ENCODE measurements at places on chromosomes 3 and 15. TPM values are rescaled to one million over a fixed set of nuclear protein-coding genes. Genes with fewer than 3 reads are reported as not detected.

DNA sequence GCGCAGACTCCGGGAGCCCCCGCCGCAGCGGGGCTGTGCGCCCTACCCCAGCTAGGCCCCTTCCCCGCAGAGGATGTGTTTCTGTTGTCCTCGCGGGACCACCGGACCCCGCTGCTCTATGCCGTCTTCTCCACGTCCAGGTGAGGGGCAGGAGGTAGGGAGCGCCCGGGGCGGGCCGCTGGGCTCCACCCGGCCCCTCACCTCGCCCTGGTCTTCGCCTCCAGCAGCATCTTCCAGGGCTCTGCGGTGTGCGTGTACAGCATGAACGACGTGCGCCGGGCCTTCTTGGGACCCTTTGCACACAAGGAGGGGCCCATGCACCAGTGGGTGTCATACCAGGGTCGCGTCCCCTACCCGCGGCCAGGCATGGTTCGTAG lies 4.7 kb downstream of the SEMA3B start:
- peaks cover 49% of the 10 kb centered on the region for H3K27me3 ChIP-seq
- H3K4me3 ChIP-seq: no peak overlapping the region
- H3K36me3 ChIP-seq: no peaks in the 10 kb centered on the region
- H3K4me1 ChIP-seq: peaks cover 28% of the 10 kb centered on the region
- no peak for DNase-seq
- no peak overlapping the region for H3K27ac ChIP-seq

The CA12 gene
- polyA plus RNA-seq: not detected

- no peak overlapping the region for H3K27ac ChIP-seq
- H3K4me3 ChIP-seq: no peak overlapping the region
- no peaks in the 10 kb centered on the region for H3K27me3 ChIP-seq
- DNase-seq: no peak
- no peaks in the 10 kb centered on the region for H3K36me3 ChIP-seq
These were observed 326.7 kb upstream of the TBL1XR1 start for GRCh38 chr3:177523872-177524438.

The C3orf33 gene
- polyA plus RNA-seq: 4.4 TPM

DNA sequence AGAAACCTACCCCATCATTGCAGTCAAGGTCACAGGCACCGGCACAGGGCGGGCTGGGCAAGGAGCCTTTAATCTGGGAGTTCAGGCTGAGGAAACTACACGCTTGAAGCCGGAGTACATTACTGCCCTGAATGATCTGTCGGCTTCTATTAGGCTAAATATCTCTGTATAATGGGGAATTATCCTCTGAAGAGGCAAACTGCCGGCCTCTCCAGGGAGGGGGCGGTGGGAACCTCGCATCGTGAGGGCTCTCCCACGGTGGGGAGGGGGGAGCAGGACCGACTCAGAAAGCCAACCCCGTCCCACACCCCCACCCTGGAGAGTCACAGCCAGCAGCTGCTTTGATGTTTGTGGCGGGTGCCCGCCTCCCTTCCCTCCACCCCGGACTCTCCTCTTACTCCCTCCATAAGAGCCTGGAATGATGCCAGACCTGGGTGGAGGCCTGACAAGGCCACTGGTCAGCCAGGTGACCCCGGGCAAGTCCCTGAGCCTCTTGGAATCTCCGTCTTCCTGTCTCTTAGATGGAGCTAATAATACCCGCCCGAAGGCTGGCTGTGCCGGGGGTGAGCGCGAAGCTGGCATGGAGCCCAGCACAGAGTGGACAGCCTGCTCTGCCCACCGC lies 63.4 kb upstream of the LINGO1 start:
- peaks cover 25% of the 10 kb centered on the region for H3K27me3 ChIP-seq
- no peaks in the 10 kb centered on the region for H3K4me1 ChIP-seq
- H3K4me3 ChIP-seq: no peak overlapping the region
- H3K36me3 ChIP-seq: no peaks in the 10 kb centered on the region

GRCh38 chr3:126937533-126937932 lies 45.4 kb upstream of the PLXNA1 start:
- no peaks in the 10 kb centered on the region for H3K27me3 ChIP-seq
- peaks cover 3% of the 10 kb centered on the region for H3K36me3 ChIP-seq
- H3K27ac ChIP-seq: no peak overlapping the region
- H3K4me3 ChIP-seq: no peak overlapping the region
- DNase-seq: no peak
- H3K4me1 ChIP-seq: no peaks in the 10 kb centered on the region

The NR2E3 gene
- polyA plus RNA-seq: not detected

DNA sequence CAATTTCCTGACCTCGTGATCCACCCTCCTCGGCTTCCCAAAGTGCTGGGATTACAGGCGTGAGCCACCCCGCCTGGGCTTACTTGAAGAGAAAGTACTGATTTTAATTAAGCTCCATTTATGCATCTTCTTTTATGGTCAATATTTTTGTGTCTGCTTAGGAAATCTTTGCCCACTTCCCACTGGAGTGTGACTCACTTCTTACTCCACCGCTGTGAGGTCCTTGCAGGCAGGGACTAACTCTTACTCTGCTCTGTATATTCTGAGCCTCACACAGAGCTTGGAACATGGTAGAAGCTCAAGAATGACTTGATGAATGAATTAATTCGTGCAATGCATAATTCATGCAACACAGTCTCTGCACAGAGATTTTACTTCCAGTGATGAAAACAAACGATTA lies 2.9 kb upstream of the TM4SF19 start:
- no peaks in the 10 kb centered on the region for H3K36me3 ChIP-seq
- H3K27me3 ChIP-seq: no peaks in the 10 kb centered on the region
- H3K4me3 ChIP-seq: no peak overlapping the region
- H3K4me1 ChIP-seq: peaks cover 15% of the 10 kb centered on the region
- DNase-seq: no peak

The KCNMB3 gene
- polyA plus RNA-seq: 0.55 TPM

The UACA gene
- 0.42 TPM for polyA plus RNA-seq

GRCh38 chr15:72796210-72796514 lies 12.6 kb upstream of the ADPGK start:
- H3K36me3 ChIP-seq: no peaks in the 10 kb centered on the region
- H3K4me3 ChIP-seq: peak overlapping the region; percentile 83
- peaks cover 40% of the 10 kb centered on the region for H3K27me3 ChIP-seq
- peaks cover 3% of the 10 kb centered on the region for H3K4me1 ChIP-seq

The EFHB gene
- polyA plus RNA-seq: 0.14 TPM

DNA sequence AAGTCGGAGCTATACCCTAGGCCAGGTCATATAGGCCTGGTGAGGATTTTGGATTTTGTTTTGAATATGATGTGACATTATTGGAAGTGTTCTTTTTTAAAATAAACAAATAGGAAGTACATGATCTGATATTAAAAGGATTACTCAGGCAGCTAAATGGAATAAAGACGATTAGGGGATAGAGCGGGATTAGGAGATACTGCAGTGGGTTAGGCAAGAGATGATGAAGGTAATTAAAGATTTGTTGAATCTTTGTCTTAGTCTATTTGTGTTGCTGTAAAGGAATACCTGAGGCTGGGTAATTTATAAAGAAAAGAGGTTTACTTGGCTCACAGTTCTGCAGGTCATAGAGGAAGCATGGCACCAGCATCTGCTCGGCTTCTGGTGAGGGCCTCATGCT lies 21.3 kb downstream of the KIF15 start:
- H3K36me3 ChIP-seq: no peaks in the 10 kb centered on the region
- H3K4me1 ChIP-seq: no peaks in the 10 kb centered on the region
- no peak for DNase-seq
- H3K4me3 ChIP-seq: no peak overlapping the region

The GMPS gene
- 60.7 TPM for polyA plus RNA-seq

The ZNF385D gene
- polyA plus RNA-seq: not detected

- H3K4me1 ChIP-seq: no peaks in the 10 kb centered on the region
- H3K27me3 ChIP-seq: peaks cover 6% of the 10 kb centered on the region
- no peaks in the 10 kb centered on the region for H3K36me3 ChIP-seq
- no peak overlapping the region for H3K4me3 ChIP-seq
- H3K27ac ChIP-seq: no peak overlapping the region
These were observed 256.4 kb upstream of the MCTP2 start for GRCh38 chr15:93974804-93975481.

The TMCO5A gene
- polyA plus RNA-seq: not detected

The ARHGEF3 gene
- polyA plus RNA-seq: 101 TPM

The ZNF35 gene
- 1.2 TPM for polyA plus RNA-seq

DNA sequence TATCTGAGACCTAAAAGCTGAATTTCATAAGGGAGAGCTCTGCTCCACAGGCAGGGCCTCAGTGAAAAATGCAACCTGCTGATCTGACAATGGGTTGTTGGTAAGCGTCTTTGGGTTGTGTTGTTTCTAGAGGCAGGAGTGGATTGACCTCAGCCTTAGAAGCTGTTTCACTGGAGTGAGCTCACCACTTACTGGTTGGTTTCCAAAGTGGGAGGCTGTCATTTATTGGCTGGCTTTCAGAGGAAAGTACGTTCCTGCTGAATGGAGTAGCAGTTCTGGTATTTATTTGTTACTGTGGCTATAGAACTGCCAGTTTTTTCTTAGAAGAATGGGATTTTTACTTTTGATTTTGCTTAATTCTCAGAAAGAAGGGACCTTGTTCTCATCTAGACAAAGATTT lies 29.3 kb upstream of the COL6A5 start:
- peaks cover 18% of the 10 kb centered on the region for H3K27me3 ChIP-seq
- H3K4me3 ChIP-seq: no peak overlapping the region
- no peak for DNase-seq
- H3K36me3 ChIP-seq: peaks cover 4% of the 10 kb centered on the region
- no peak overlapping the region for H3K27ac ChIP-seq
- H3K4me1 ChIP-seq: no peaks in the 10 kb centered on the region

DNA sequence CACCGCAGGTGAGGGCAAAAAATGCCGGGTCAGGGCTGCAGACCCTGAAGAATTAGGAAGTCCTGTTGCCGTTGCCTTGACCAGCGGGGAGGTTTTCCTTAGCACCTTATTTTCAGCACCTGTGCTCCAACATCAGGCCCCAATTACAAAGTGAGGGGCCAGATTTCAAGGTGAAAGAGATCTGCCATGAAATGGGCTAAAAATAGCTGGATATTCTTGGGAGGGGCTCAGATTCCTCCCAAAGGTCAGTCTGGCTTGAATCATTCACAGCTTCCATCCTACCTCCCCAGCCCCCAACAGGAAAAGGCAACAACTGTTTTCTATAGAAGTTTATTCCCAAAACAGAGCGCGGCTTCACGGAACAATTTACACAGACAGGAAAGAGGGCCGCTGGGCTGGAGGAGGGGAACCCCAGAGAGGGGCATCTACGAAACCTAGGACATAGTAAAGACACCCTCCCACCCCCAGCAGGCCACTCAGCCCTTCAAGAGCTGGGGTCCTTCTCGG lies 941 bp upstream of the SLC26A6 start:
- DNase-seq: no peak
- H3K4me3 ChIP-seq: peak overlapping the region; percentile 89
- peaks cover 22% of the 10 kb centered on the region for H3K4me1 ChIP-seq
- H3K36me3 ChIP-seq: peaks cover 4% of the 10 kb centered on the region
- no peaks in the 10 kb centered on the region for H3K27me3 ChIP-seq

Measured in naive thymus-derived CD8-positive, alpha-beta T cell (primary cell).